T-cell (primary cell): ENCODE measurements at places on chromosomes 5 and 9. TPM values are rescaled to one million over a fixed set of nuclear protein-coding genes. Genes with fewer than 3 reads are reported as not detected.

DNA sequence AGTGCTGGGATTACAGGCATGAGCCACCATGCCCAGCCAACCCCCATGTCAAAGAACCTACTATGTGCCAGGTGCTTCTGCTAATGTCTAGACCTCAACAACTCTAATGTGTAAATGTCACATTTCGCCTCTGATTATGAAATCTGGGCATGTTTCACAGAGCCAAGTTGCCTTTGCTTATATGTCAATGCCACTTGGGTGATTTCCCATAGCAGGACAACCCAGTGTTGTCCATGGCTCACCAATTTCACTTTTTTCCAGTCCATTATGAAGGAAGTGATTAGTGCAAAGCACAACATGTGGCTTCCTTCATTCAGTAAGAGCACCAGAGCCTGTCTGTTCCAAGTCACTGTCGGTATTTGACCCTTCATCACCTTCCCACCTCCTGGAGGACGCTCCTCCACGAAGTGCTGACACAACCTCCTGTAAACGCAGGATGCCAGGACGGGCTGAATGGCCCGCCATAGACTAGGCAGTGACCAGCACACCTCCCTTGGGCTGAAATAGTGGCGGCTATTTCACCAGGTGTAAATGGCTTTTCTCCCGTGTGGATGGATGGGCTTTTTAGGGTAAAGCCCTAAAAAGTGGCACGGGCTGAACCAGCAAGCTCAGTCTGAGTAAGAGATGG is 962 bp upstream of the PKN3 start:
- no peaks in the 10 kb centered on the region for H3K36me3 ChIP-seq
- H3K27me3 ChIP-seq: no peaks in the 10 kb centered on the region
- H3K4me1 ChIP-seq: peaks cover 21% of the 10 kb centered on the region
- H3K27ac ChIP-seq: no peak overlapping the region
- H3K4me3 ChIP-seq: no peak overlapping the region

- H3K4me3 ChIP-seq: no peak overlapping the region
- no peak overlapping the region for H3K27ac ChIP-seq
- no peaks in the 10 kb centered on the region for H3K36me3 ChIP-seq
- H3K27me3 ChIP-seq: peaks cover 9% of the 10 kb centered on the region
- no peak for DNase-seq
Observed at GRCh38 chr9:91059713-91060112, 258.1 kb downstream of the SYK start.

GRCh38 chr5:103808464-103809106 is 246.0 kb upstream of the NUDT12 start:
- no peak overlapping the region for H3K27ac ChIP-seq
- DNase-seq: no peak
- H3K27me3 ChIP-seq: no peaks in the 10 kb centered on the region
- H3K4me1 ChIP-seq: no peaks in the 10 kb centered on the region
- H3K4me3 ChIP-seq: no peak overlapping the region

The SIT1 gene
- 37.7 TPM for total RNA-seq
